RPMI7951 (cell line): ENCODE measurements at places on chromosomes 16 and 17. TPM values are rescaled to one million over a fixed set of nuclear protein-coding genes. Genes with fewer than 3 reads are reported as not detected.

GRCh38 chr17:19706791-19707727, 9.3 kb downstream of the SLC47A2 start:
- DNase-seq, result no peak

LGALS9B gene
- total RNA-seq, result not detected in 2 replicates

GRCh38 chr17:38885044-38885727, 15.3 kb downstream of the LASP1 start:
- DNase-seq, result no peak

GRCh38 chr16:55045756-55046460, 115.2 kb downstream of the IRX5 start:
- no peak for DNase-seq

DNA sequence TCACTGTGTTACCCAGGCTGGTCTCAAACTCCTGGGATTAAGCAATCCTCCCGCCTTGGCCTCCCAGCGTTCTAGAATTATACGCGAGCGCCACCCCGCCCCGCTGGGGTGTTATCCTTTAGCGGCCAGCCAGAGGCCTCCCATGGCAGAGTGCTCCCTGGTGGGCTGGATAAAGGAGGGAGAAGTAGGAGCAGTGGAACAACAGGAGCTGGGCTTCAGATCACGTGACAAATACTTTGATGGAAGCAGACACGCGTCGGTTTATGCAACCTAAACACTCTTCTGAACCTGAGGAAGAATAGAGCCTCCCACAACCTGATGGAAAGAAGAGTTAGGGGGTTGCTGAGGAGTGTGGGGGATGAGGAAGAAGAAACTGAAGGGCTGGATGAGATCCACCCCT, 2114.0 kb downstream of the TP53TG3F start:
- no peak for DNase-seq

DNA sequence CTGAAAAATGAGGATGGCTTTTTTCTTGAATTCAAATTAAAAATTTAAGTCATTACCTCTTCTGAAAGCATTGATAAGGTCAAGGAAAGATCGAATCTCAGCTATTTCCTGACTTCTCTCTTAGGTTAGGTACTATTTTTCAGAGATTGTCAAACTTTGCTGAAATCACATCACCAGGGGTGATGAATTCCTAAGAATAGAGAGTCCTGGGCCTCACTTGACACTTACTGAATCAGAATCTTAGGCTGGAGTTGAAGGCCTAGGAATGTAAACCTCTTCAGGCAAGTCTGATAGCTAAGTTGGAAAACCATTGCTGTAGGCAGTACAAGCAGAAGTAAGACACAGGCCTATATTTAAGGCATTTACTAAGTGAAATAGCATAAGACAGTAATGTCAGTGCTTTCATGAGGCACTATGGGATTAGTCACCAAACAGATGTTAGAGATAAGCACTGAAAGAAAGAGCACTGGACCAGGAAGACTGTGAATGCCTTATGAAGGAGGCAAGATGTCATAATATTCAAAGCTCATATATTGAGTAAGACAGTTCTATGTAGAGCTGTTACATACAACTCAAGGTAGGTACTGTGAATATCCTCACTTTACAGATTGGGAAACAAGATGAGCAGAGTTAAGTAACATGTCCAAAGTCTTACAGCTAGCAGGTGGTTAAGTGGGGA, 21.5 kb downstream of the DCAF7 start:
- peak; percentile 77 for DNase-seq

DNA sequence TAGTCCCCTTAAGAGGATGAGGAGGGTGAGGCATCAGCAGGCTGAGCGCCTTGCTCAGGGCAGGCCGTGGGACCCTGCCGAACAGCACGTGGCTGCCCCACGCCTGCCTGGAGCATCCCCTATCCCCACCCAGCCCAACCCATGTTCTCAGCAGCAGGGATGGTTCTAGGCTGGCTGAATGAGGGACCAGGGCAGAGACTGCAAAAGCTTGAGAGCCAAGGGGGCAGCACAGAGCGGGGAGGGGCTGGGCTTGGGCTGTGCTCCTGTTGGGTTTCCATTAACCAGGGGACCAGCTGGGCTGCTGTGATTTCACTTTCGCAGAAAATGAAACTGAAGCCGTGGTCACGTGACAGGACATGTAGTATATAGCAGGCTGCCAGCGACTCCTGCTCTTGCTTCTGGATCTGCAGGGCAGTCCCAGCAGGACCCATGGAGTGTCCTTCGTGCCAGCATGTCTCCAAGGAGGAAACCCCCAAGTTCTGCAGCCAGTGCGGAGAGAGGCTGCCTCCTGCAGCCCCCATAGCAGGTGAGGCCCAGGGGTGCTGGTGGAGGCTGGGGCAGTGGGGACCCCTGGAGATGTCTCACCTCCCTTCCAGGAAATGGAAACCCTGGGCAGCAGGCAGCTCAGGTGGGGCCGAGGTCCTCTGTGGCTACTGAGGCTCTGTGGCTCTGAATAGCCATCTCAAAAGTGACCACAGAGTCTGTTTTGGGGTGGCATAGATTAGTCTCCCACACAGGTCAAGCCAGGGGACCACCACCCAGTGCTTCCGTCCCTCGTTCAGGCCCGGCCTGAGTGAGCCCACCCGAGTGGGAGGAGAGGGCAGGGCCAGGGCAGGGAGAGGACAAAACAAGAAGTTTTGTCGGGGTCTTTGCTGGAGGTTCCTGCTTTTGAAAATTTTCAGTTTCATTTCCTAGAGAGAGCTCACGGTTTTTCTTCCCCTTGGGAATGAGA, 2.9 kb downstream of the RNF213 start:
- DNase-seq, result peak; percentile 88

DNA sequence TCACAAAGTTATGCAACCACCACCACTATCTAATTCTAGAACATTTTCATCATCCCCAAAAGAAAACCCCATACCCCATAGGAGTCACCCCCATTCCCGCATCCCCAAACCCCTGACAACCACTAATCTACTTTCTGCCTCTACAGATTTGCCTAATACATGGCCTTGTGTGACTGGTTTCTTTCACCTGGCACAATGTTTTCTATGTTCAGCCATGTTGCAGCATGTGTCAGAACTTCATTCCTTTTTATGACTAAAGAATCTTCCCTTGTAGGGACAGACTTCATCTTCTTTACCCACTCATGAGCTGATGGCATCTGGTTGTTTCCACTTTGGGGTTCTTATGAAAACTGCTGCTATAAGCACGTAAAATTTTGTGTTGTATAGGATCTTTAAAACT, 34.6 kb downstream of the CYTH1 start:
- DNase-seq, result no peak

- no peak for DNase-seq
These were observed 26.8 kb upstream of the ELAC2 start for GRCh38 chr17:13044572-13045065.

CACNG3 gene
- not detected in 2 replicates for total RNA-seq

- peak; percentile 25 for DNase-seq
These were observed 43.1 kb upstream of the DLX4 start for GRCh38 chr17:49925921-49926320.
